ENCODE measurements at places on chromosomes 3 and 15.

DNA sequence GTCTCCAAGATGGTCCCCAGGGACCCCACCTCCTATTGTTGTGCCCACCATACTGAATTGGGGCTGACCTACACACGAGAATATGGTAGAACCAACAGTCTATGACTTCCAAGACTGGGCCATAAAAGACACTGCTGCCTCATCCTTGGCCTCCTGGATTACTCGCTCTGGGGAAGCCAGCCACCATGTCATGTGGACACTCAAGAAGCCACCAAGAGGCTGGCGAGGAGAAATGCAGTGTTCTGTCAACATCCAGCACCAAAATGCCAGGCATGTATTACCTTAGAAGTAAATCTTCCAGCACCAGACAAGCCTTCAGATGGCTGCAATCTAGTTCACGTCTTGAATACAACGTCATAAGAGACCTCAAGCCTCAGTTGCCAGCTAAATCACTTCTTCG, 17.1 kb upstream of the TPM1 start:
- DNase-seq, result no peak

- no peak for DNase-seq
Measured at GRCh38 chr3:191366675-191367074, 36.3 kb upstream of the UTS2B start.

GRCh38 chr15:99485153-99485961, 80.4 kb upstream of the MEF2A start:
- no peak for DNase-seq

DNA sequence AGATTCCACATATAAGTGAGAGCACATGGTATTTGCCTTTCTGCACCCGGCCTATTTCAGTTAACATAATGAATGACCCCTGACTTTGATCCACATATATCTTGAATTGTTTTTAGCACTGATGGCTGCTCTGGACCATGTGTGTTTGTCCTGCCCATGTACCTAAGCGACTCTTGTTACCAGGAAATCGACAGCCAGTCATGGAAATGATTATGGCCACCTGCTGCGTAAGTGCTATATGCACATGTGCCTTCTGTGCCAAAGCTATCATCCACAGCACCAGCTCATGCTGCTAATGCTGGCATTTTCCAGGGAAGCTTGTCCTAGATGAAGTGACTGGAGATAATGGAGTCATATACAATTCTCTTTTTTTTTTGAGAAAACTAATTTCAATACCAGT, 103.7 kb downstream of the PEX5L start:
- no peak for DNase-seq

DNA sequence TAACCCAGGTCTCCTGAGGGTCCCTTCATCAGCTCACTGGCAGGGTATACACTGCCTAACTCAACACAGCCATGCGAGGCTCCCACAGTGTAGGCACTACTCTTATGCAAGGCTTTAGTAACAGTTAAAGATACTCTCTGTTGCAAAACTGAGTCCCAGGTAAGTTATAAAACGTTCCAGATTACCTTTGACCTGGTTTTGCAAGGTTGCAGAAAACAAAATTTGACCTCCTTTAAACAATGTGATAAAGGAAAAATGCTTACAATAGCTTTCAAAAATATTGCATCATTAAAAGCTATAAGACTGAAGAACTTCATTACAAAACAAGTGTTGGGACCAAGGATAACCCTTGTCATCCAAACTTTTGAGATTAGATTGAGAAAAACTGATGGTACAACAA, 5.5 kb downstream of the SLC27A2 start:
- no peak for DNase-seq

- DNase-seq, result peak; percentile 16
Measured at GRCh38 chr3:72661115-72661457, 187.2 kb downstream of the SHQ1 start.

DNA sequence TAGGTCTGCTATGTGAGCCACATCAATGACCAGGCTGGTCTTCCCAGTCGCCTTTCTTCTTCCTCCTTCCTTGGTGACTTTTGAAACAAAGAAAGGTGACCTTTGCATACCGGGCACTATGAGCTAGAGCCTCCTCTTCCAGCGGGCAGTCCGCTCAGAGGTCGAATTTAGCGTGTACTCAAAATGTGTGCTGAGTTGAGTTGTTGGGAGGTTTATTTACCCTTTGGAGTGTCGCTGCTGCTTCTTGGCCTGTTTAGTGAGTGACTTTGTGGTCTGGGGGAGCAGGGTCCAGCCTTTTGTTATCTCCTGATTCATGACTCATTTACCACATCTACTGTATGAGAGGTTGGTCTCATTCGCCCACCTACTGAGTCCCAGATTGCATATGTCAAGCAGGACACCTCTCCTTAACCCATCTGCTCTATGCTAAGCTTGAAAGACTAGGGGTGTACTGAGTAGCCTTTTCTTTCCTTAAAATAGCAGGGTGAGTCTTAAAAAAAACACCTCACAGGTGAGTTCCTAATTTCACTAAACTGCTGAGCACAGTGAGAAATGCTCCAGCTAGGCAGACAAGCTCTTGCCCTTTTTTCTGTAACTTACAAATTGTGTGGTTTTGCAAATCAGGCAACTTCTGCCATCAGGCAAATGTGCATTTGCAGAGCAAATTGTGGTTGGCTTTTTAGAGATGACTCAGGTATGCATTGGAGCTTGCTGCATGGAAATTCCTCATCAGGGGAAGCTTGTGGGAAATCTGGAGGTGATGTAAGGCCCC, 3.2 kb upstream of the SIAH2 start:
- DNase-seq, result no peak

GRCh38 chr3:115537669-115538068, 85.6 kb upstream of the GAP43 start:
- DNase-seq, result no peak

DNA sequence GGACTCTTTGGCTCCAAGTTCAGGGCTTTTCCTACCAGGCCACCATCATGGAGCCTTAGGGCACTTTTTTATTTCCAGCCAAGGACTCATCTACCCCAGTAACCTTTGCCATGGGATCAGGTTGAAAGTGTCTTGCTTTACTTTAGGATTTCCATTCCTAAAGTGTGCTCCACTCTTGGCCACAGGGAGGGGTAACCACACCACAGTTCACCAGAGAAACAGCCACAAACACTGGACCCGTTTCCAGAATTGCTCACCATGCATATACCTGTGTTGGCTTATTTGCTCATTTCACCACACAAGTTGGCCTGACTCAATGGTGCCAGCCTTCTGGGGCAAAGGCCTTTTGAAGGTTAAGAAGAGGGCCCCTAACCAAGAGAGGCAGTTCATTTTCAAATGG, 70.6 kb upstream of the RAD18 start:
- no peak for DNase-seq

DNA sequence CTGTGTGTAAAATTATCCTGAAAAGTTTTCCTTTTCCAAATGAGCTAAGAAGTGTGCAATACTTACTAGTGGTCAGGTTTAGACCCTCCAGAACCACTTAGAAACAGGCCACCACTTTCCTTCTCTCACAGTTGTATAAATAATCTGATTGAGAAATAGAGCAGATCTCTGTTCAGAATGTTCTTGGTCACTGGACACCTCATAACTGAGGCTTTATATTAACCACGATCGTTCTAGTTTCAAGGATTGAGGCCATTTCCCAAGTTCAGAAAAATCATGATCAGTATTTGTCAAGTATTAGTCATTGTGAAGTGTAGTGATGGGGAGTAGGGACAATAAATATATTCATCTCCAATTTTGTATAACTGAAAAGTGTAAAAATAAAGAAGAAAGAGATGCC, 1.0 kb upstream of the MAP3K13 start:
- DNase-seq, result no peak

- DNase-seq, result no peak
Measured at GRCh38 chr3:40312661-40313226, 3.2 kb downstream of the EIF1B start.

GRCh38 chr15:70200511-70201424, 103.1 kb upstream of the TLE3 start:
- no peak for DNase-seq

- no peak for DNase-seq
Measured at GRCh38 chr3:162165346-162165745, 668.7 kb downstream of the OTOL1 start.

GRCh38 chr3:25589104-25589782, 75.5 kb downstream of the TOP2B start:
- no peak for DNase-seq

GRCh38 chr3:81620849-81621248, 140.6 kb downstream of the GBE1 start:
- DNase-seq, result no peak

- DNase-seq, result no peak
Measured at GRCh38 chr3:108959017-108959416, 5.3 kb upstream of the GUCA1C start.

DNA sequence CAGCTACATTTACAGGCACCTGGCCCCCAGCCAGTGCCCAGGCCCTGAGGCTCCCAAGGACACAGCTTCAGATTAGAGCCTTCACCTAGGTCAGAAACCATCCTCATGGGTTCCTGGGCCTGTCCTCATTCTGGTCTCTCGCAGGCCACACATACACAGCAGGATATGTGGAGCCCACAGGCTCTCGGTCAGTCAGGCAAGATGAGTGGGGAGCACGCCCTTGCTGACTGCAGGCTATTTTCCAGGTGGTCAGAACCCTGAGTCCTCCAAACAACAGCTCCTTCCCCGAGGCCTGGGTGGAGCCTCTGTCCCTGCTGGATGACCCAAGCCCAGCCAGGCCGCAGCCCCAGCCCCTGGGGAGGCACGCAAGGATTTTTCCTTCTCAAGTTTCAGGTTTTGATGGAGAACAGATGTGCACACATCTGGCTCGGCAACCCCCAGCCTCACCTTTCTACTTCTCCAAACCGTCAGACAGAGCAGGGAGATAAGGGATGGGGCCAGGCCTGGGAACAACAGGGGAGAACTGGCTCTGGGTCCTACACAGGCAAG, 1.6 kb downstream of the STRA6 start:
- DNase-seq, result no peak

GRCh38 chr15:91980502-91981267, 127.2 kb downstream of the SLCO3A1 start:
- DNase-seq, result no peak
